Endothelial cell of umbilical vein (primary cell): ENCODE measurements at places on chromosomes 11 and 22. TPM values are rescaled to one million over a fixed set of nuclear protein-coding genes. Genes with fewer than 3 reads are reported as not detected.

DNA sequence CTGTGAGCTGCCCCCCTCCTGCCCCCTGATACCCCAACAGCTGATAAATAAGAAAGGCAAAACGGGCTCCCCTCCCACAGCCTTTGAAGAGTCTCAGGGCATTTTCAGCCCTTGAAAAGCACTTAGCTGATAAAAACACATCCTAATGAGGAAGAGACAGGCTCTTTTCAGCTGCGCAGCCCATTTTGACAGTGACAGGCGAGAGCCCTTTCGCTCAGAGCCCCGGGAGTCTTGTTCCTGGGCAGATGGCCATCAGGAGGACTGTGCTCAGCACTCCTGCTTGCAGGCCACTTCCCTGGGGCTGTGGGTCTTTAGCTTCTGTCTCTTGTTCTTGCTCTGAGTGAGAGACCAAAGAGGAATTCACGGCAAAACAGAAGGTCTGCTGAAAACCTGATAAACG lies 757.2 kb downstream of the BRD1 start:
- no peaks in the 10 kb centered on the region for H3K36me3 ChIP-seq
- no peaks in the 10 kb centered on the region for H3K27me3 ChIP-seq
- DNase-seq = no peak
- no peaks in the 10 kb centered on the region for H3K4me1 ChIP-seq
- no peak overlapping the region for H3K27ac ChIP-seq

DNA sequence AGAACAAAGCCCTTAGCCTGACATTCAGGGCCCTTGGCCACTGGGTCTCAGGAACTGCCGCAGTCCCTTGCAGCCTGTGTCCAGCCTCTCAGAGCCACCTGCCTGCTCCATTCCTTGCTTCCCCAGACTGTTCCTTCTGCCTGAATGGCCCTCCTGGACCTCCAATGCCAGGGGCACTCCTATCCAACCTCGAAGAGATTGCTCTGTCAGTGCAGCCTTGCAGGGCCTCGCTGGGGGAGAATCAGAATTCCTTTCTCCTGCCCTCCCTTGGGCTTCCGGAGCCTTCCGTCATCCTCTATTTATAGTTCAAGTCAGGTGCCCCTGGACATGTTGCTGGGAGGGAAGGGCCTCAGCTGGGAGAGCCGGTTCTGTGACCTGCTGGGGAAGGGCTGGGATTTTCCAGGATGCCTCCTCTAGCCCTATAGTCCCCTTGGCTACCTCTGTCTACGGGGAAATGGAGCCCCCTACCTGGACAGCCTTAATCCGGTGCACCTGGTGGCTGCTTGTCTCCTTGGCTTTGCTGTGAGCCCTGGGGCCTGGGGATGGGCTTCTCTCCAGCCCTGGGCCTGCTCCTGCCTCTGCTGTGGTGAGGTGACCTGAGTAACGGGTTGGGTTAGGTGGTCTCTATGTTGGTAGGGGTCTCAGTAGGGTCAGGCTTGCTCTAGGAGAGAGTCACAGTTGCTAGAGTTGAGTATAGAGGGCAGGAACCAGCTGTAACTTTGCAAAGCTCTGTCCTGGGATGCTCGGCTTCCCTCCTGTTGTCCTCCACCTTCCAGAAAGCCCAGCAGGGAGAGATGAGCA lies 45.9 kb upstream of the SYT7 start:
- H3K4me1 ChIP-seq = no peaks in the 10 kb centered on the region
- DNase-seq = no peak
- H3K27ac ChIP-seq = no peak overlapping the region

The OR6T1 gene
- polyA plus RNA-seq = not detected in 2 replicates

DNA sequence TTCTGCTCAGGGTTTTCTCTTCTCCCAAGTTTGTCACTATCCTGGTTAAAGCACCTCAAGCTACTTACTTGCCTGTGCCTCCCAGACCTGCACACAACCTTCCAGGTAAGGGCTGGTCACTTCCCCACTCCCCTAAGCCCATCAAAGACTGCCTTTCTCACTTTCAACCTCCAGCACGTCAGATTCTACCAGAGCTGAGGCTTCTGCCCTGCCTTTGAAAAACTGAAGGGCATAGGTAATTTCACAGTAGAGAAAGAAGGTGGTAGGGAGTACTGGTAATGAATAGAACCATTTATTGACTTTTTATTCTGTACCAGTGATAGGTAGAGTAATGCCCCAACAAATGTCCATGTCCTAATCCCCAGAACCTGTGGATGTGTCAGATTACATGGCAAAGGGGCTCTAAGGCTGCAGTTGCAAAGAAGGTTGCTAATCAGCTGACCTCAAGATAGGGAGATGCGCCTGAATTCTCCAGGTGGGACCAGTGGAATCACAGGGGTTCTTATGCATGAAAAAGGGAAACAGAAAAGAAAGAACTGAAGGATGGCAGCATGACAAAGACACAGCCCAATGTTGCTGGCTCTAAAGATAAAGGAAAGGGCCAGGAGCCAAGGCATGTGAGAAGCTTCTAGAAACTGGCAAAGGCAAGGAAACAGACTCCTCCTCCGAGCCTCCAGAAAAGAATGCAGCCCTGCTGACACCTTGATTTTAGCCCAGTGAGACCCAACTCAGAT lies 89.0 kb downstream of the SLC1A2 start:
- no peaks in the 10 kb centered on the region for H3K4me1 ChIP-seq
- H3K4me3 ChIP-seq = no peak overlapping the region
- peaks cover 5% of the 10 kb centered on the region for H3K27me3 ChIP-seq
- no peak for DNase-seq
- no peak overlapping the region for H3K27ac ChIP-seq

The BCO2 gene
- polyA plus RNA-seq = 0.58 and 0.60 TPM in 2 replicates

- H3K4me1 ChIP-seq = no peaks in the 10 kb centered on the region
- no peak for DNase-seq
- no peak overlapping the region for H3K27ac ChIP-seq
- H3K36me3 ChIP-seq = no peaks in the 10 kb centered on the region
- no peaks in the 10 kb centered on the region for H3K27me3 ChIP-seq
- no peak overlapping the region for H3K4me3 ChIP-seq
Observed at GRCh38 chr11:16841481-16841880, 103.0 kb downstream of the C11orf58 start.

GRCh38 chr11:75850787-75851186 lies 35.8 kb downstream of the UVRAG start:
- peak overlapping the region; percentile 20 for H3K27ac ChIP-seq
- peak; percentile 23 for DNase-seq
- H3K4me3 ChIP-seq = no peak overlapping the region
- H3K4me1 ChIP-seq = peaks cover 22% of the 10 kb centered on the region
- H3K36me3 ChIP-seq = no peaks in the 10 kb centered on the region

DNA sequence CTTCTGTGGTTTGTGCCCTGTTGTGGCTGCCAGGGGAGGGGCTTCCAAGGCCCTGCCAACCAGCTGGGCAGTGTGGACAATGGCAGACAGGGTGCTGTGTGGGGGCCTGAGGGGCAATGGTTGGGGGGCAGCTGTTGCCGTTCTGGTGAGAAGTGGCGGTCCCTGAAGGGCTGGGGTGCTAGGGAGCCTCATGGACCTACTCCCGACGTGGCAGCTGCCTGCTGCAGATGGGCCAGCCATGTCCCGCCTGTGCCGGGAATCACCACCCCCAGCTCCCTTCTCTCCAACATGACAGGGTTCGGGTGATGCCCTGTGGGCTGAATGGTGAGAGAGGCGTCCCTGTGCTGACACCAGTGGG lies 74.2 kb downstream of the KCNQ1 start:
- H3K4me1 ChIP-seq = no peaks in the 10 kb centered on the region
- H3K27ac ChIP-seq = no peak overlapping the region
- no peaks in the 10 kb centered on the region for H3K36me3 ChIP-seq
- no peak overlapping the region for H3K4me3 ChIP-seq
- H3K27me3 ChIP-seq = no peaks in the 10 kb centered on the region

The OR52E5 gene
- polyA plus RNA-seq = not detected in 2 replicates

The ZBTB16 gene
- 9.8 and 16.7 TPM in 2 replicates for polyA plus RNA-seq

DNA sequence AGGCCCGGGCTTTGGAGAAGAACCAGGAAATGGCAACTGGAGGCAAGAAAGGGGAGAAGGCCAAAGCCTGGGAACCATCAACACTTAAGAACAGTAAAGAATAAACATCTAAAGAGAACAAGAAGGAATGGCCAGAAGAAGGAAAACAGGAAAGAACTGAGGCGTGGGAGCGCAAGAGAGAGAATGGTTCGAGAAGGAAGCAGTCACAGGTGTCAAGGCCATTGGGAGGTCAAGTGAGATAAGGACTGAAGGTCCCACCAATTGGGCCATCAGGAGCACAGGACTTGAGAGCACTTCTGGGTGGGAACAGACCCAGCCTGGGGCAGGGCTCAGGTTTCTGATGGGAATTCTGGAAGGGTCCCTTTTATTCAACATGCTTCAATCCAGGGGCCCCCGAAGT lies 697 bp upstream of the SCGB1A1 start:
- H3K27ac ChIP-seq = no peak overlapping the region
- no peaks in the 10 kb centered on the region for H3K36me3 ChIP-seq
- peaks cover 3% of the 10 kb centered on the region for H3K27me3 ChIP-seq

The CELSR1 gene
- 5.4 and 5.7 TPM in 2 replicates for polyA plus RNA-seq

DNA sequence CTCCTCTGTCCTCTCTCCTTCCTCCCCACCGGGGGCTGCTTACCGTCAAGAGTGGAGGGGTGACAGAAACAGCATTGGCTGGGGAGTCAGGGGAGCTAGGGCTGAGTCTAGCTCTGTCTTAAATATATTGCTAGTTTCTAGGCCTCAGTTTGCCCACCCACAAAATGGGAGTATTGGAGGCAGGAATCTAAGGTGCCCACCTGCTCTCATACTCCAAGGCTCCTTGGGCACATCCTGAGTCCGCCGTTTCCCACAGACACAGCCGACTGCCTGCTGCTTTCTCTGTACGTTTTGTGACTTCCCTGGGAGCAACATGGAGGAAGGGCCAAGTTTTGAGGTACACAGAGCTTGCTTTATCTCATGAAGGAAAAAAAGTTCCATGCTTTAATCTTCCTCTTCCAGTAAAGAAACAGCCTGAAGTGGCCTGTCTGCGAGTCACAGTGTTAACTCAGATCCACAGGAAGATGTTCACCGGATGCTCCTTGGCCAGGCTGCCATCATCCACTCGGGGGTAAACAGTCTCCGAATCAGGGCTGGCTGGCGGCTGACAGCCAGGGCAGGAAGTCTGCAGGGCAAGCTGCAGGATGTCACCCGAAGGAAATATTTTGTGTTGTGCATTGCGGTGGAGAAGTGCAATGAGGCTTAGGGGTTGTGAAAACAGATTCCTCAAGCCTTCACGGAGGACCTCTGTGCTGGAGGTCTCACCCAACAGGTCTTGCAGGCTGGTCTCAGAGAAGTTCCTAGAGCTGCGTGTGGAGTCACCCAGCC lies 11.0 kb upstream of the CERK start:
- H3K4me3 ChIP-seq = no peak overlapping the region
- peak overlapping the region; percentile 90 for H3K27ac ChIP-seq
- no peaks in the 10 kb centered on the region for H3K27me3 ChIP-seq
- DNase-seq = peak; percentile 91

DNA sequence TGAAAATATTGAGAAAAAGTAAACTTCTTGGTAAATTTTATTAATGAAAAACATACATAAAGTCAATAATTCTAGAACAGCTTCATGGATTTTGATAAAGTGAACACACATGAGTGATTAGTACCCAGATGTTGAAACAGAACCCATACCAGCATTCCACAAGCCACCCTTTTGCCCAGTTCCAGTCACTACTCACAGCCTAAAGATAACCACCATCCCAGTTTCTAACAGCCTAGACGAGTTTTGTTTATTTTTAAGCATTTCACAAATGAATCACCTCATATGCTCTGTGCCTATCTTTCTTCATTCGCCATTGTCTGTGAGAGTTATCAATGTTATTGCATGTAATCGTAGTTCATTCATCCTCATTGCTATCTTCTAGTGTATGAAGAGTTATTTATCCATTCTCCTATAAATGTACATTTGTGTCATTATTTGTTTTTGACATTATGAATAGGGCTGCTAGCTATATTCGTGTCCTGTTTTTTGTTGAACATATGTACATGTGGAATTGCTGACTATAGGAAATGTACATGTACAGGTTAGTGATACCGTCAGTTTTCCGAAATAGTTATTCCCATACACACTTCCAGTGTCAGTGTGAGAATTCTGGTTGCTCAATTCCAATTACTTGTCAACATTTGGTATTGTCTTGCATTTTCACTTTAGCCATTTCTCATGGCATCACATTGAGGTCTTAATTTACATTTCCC lies 44.5 kb upstream of the TEAD1 start:
- H3K36me3 ChIP-seq = no peaks in the 10 kb centered on the region
- DNase-seq = no peak
- H3K4me3 ChIP-seq = no peak overlapping the region
- no peaks in the 10 kb centered on the region for H3K4me1 ChIP-seq
- H3K27me3 ChIP-seq = no peaks in the 10 kb centered on the region

The DNHD1 gene
- polyA plus RNA-seq = 3.7 and 4.4 TPM in 2 replicates

DNA sequence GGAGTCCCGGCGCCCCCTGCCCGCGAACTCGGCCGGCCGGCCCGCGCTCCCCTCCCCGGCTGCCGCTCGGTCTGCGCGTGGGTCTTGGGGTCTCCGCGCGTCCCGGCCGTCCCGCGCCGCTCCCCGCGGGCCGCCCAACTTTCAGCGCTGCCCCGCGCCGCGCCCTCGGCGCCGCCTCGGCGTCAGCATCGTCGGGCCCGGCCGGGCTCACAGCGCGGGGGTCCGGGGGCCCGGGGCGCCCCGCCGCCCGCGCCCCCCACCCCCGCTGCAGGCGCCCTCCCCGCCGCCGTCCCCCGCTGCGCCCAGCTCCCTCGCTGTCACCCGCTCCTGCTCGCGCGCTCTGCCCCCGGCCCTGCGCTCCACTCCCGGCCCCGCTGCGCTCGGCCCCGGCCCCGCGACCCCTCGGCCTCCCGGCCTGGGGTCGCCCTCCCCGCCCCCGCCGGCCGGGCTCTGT lies at the start of gene KCNJ4:
Gene KCNJ4, minus strand, starts transcription at position 124 of the 454 bp plus-strand sequence. CDS start 27,067 bp downstream, outside the sequence.
- no peak for DNase-seq
- no peak within 1 kb of the TSS for H3K27ac ChIP-seq
- H3K4me1 ChIP-seq = no peaks in the 10 kb centered on the region
- H3K27me3 ChIP-seq = peaks cover 50% of the 10 kb centered on the region
- no peaks in the 10 kb centered on the region for H3K36me3 ChIP-seq

The APOA5 gene
- not detected in 2 replicates for polyA plus RNA-seq

The MCHR1 gene
- not detected in 2 replicates for polyA plus RNA-seq

DNA sequence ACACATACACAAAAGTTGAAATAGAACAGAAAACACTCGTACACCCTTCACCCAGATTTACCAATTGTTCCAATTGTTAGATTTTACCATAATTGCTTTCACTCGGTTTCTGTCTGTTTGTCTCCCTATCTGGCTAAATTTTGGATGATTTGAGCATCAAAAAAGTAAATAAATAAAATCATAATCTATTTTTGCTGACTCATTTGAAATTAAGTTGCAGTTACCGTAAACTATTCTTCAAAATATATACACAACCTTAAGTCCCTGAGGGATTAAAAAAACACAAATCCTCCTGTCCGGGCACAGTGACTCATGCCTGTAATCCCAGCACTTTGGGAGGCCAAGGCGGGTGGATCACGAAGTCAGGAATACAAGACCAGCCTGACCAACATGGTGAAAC lies 81.3 kb upstream of the SYT9 start:
- no peak overlapping the region for H3K27ac ChIP-seq
- no peaks in the 10 kb centered on the region for H3K27me3 ChIP-seq
- DNase-seq = no peak
- no peaks in the 10 kb centered on the region for H3K4me1 ChIP-seq
- no peak overlapping the region for H3K4me3 ChIP-seq

GRCh38 chr22:26632422-26633155 lies 10.8 kb downstream of the CRYBA4 start:
- DNase-seq = peak; percentile 60
- no peaks in the 10 kb centered on the region for H3K36me3 ChIP-seq
- H3K27me3 ChIP-seq = no peaks in the 10 kb centered on the region
- H3K27ac ChIP-seq = no peak overlapping the region
- no peak overlapping the region for H3K4me3 ChIP-seq

GRCh38 chr22:45544588-45545170 lies 42.0 kb downstream of the FBLN1 start:
- H3K27me3 ChIP-seq = no peaks in the 10 kb centered on the region
- no peaks in the 10 kb centered on the region for H3K36me3 ChIP-seq
- no peak overlapping the region for H3K27ac ChIP-seq
- no peak for DNase-seq
